GM19239 (cell line): ENCODE measurements at places on chromosomes 4 and X.

- no peak for DNase-seq
Observed at GRCh38 chrX:115616943-115617563, 56.1 kb downstream of the PLS3 start.

DNA sequence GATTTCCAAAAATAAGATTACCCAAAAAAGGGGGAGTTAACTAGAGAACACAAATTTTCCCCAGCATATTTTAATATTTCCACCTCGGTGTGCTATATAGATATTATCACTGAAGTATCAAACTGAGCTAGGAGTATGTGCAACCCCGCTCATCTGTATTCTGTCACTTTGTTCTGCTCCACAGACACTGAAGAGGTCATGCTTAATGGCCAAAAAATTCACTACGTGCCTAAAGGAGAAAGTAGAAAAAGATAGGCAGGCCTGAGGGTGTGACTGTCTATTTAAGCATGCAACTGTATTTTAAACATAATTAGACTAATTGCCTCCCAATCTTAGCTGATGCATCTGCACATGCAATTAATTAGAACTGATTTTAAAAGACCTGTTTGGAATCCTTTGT is 24.5 kb downstream of the SH3RF1 start:
- no peak for DNase-seq

- DNase-seq, result no peak
Observed at GRCh38 chr4:180598281-180598680, 1644.9 kb upstream of the TENM3 start.

DNA sequence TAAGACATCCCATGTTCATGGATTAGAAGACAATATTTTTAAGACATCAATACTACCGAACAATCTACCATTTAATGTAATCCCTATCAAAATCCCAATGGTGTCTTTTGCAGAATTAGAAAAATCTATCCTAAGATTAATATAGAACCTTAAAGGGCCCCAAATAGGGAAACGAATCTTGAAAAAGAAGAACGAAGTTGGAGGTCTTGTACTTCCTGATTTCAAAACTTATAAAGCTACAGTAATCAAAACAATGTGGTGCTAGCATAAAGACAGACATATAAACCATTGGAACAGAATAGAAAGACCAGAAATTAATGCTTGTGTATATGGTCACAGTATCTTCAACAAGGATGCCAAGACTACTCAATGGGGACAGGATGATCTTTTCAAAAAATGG is 42.0 kb downstream of the CENPE start:
- DNase-seq, result no peak

- peak; percentile 8 for DNase-seq
Observed at GRCh38 chrX:43750248-43750676, 94.2 kb downstream of the MAOA start.

DNA sequence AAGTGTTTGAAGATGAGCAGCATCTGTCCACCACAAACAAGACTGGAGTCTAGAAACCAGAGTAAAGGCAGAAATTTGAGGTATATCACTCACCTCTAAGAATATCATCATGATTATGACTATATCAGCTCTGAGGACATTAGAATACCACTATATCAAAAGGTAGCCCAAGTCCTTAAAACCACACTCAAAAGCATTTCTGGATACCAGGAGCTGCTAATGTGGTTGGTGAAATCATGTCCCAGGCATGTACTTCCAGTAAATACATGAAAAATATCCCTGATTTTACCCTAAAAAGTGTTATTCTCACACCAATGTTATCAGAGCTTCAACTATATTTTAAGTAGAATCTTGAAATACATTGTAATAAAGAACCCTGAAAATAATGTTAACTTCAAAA is 136.3 kb upstream of the SMAD1 start:
- DNase-seq, result no peak

- DNase-seq, result no peak
Observed at GRCh38 chrX:132094164-132094563, 33.7 kb downstream of the FRMD7 start.

GRCh38 chrX:57044245-57044644 is 48.9 kb upstream of the SPIN3 start:
- DNase-seq, result no peak

DNA sequence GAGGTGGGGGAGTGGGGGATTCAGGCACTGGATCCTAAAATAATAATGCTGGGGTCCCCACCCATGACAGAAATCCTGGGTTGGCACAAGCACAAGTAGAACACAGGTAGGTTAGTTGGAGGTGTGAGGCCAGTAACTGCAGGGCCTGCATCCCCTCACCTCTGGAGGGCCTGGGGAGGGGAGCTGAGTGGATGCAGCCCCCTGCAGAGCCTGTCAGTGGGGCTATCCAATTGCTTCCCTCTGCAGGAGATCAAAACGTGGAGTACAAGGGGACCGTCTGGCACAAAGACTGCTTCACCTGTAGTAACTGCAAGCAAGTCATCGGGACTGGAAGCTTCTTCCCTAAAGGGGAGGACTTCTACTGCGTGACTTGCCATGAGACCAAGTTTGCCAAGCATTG is 43.7 kb downstream of the MAP7D3 start:
- no peak for DNase-seq

GRCh38 chr4:95304898-95305297 is 243.9 kb downstream of the UNC5C start:
- no peak for DNase-seq

- DNase-seq, result no peak
Observed at GRCh38 chr4:152935631-152936445, at the start of gene FHDC1. FHDC1 (plus strand) TSS chr4:152936323; CDS start chr4:152943058, 6,735 bp downstream.

DNA sequence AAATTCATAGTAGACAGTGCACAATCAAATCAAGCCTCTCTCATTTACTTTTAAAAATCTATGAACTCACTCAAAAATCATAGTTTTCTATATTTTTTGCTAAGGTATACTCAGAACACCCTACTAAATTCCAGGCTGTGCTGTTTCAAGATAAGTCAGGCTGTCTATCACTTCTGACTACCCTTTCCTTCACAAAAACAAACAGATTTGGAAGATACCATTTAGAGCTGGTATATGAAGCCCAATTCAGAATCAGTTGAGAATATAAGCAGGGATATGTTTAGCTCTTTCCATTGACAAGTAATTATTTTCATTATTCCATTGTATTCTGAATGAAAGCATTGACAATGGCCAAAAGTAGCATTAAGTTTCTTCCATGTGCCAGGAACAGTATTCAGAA is 53.1 kb downstream of the CXCL1 start:
- DNase-seq, result no peak

- no peak for DNase-seq
Observed at GRCh38 chr4:168163106-168163505, 70.8 kb downstream of the ANXA10 start.

DNA sequence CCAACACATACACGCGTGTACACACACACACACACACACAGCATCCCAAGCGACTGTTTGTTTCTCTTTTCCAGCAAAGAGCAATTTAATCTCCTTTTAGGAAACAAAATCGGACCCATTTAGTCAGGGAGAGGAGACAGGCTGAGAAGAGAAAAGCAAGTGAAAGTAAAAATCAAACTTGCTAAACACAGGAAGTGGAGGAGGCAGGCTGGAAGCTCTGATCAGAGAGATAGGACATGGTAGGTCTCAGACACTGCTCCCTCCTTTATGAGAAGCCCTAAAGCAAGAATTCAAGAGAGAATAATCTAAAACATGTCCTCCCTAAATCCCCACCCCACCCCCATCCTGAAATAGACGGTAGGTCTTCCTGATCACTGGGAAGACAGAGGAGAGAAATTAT is 62.3 kb downstream of the GPC3 start:
- peak; percentile 7 for DNase-seq

DNA sequence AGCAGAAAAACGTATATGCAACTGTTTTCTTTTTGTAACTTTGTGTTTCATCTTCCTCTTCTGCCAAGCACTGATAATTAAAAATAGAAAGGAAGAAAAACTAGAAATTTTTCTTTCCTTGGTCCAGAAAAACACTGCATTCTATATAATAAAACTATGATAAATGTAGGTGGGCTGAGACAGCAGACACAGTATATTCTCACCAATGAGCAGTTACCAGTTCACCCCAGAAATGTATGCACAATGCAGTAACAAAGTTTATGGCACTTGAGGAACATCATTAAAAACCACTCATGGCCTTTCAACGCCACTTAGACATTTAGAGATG is 79.4 kb downstream of the FAT1 start:
- DNase-seq, result no peak

- no peak for DNase-seq
Observed at GRCh38 chr4:59762344-59762743, 1437.8 kb upstream of the ADGRL3 start.

DNA sequence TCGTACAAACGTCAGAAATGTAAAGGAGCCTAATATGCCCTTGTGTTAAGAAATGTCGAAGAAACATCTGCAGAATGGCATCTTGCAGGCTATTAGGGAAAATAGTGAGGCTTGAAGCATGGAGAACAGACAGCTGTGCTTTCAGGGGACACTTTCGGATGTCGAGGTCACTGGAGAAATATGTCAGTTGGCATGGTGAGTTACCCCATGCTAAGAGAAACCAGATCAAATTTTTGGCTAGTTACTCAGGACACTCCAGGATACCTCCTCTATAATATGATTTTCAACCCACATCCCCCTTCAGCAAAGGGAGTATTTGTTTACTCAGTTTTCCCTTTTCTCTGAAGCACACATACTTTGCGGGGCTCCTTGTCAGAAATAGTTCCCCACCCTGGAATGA is 171.4 kb downstream of the GPC3 start:
- no peak for DNase-seq

DNA sequence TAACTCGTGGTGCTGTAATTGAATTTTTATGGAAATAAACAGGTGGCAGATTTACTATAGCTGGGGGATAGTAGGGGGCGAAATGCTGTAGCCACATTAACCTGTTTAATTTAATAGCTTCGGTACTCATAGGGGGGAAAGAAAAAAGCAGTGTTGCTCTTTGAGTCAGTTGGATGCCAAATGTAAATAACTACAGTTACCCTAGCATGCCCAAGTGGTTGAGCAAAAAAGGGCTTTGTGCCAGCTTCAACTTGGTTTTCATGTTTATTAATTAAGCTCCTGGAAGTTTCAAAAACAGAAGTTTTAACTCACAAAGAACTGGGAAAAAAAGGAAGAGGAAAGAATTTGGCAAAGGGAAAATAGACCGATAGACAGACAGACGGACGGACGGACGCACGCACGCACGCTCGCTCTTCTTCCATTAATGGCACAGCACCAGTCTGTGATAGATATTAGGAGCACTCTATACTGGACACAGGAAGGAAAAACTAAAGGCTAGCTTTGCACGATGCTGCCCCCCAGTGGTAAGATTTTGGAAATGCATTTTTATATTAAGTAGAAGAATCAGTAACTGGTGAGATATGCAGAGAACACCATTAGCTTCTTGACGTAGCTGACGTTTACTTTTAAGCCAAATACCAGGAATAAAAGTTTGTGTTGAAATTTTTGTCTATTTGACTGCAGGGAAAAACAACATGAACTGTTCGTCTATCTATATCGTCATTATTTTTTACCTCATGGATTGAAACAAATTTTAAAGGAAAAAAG is 151.8 kb downstream of the SLC7A11 start:
- peak; percentile 66 for DNase-seq

DNA sequence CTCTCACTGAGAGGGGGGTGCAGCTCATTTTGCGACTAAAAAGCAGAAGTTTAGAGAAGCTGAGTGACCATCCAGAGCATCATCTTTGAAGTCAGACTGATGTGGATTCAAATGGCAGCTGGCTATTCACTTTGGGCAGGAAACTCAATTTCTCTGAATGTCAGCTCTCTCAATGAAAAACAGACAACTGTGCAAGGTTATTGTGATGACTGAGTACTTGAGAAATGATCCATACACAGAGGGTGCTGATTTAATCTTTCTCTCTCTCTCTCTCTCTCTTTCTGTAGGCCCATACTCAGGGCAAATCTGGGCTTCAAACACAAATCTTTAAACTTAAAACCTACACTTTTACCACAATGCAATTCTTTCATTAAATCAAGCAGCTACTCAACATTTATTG is 185.8 kb upstream of the SLIT2 start:
- DNase-seq, result no peak

- DNase-seq, result no peak
Observed at GRCh38 chrX:131216828-131217227, 72.3 kb downstream of the IGSF1 start.
